ENCODE measurements at places on chromosomes 12 and 14.

GRCh38 chr14:34018564-34019244 is 67.8 kb upstream of the EGLN3 start:
- DNase-seq, result peak; percentile 45

DNA sequence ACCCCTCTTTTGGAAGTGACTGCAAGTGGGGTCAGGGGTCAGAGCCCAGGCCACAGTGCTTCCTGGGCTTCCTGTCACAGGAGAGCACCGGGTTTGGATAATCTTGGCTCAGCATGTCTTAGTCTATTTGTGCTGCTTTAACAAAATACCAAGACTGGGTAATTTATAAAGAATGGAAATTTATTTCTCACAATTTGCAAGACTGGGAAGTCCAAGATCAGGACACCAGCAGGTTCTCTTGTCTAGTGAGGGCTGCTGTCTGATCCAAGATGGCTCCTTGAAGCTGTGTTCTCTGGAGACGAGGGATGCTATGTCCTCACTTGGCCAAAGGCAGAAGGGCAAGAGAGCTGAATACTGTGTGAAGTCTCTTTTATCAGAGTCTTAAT is 74.1 kb downstream of the RIN3 start:
- DNase-seq, result no peak

DNA sequence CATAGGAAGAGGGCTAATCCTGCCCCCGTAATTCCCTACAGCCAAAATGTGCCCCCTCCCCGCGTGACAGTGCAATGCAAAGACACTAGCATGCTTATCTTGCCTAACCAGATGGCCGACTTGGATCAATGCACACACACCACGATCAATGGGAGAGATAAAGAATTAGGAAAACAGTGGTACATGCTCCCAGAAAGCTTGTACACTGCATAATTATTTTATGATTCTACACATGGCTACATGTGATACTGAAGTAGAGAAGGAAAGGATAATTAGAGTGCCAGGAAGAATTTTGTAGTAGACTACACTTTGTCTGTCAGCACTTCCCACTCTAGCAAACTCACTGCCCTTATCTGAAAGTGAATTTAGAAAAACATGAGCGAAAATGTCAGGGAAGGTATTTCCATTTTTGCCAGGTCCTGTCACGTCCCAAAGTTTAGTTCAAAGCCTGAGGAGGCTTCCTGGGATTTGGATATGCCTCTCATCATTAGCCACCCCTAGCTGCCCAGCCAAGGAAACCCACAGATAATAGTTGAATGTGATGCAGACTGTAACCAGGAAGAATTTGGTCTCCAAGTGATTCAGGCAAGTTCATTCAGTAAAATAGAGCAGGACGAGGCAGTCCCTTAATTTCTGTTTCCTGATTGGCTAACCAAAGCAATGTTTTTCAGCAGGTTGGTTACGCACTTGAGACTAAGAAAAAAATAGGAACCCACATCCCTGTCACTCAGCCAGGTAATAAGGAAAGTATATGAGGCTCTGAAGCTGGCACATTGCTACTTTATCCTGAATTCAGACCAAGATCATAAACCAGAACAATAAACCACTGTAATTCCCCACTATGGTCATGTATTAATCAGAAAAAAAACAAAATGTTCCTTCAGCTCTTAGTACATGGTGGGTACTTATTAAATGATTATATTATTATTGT is 199.6 kb upstream of the OTX2 start:
- DNase-seq, result no peak

DNA sequence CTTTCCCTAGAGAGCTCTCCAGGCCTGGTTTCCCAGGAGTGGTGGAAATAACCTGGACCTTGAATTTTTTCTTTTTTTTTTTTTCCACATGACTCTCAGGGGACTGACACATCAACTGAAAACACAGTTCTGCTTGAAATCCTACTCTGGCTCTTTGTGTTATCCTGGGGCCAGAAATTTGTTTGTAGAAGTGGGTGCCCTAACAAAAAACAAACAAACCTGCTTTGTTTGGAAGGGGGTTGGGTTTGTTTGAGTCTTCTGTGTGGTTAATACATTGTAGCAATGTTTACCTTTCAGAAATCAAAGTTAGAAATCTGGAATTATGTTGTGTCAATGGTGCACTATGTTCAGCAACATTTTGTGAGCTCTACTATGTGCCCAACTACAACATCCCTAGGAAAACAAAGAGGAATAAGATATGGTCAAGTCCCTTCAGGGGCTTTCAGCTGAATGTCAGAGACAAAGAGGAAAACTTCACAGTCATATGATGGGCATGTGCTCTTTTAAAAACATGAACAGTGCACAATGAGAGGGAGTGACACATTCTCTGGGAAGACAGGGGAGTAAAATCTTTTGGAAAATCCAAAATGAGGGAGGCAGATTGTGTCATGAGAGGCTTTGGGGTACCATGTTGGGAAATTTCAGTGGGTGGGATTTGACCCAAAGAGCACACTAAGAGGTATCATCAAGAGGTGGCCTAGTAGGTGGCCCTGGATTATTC is 1.5 kb upstream of the IGF1 start:
- no peak for DNase-seq

GRCh38 chr12:51386351-51386750 is 4.9 kb downstream of the GALNT6 start:
- DNase-seq, result no peak

DNA sequence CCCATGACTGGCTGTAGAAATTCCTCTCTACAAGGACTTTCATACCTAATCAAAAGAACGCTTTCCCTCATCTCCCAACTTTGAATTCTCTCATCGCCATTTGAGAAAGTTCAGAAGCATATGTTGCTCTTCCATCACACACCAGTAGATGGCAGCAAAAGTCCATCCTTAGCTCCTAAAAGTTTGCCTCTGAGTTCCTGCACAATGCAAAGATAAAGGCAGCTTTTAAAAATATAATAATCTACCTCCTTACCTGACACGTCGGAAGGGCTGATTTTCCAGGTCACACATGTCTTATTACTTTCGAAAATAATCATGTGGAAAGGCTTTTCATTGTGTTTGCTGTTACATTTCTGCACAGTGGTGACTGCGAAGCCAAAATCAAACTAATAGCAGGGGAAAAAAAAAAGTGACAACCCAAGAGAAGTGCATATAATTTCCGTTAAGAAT is 456.7 kb upstream of the SEL1L start:
- DNase-seq, result peak; percentile 49

GRCh38 chr12:16692099-16692498 is 86.1 kb upstream of the LMO3 start:
- DNase-seq, result no peak

DNA sequence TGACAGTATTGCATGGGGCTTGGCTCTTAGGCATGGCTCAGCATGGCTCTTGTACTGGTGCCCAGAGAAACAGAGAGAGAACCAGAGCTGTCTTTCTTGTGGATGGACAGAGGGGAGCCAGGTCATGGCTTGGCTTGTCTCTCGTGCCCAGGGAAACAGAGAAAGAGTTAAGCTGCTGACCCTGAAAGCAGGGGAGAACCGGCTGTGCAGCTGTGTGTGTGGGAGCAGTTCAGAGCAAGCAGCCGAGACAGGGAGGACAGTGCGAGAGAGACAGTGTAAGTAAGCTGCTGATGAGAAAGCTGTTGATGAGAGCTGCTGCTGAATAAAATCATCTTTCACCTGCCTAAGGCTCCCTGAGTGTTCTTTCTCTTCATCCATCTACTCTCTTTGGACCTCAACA is 61.3 kb upstream of the DDHD1 start:
- no peak for DNase-seq

DNA sequence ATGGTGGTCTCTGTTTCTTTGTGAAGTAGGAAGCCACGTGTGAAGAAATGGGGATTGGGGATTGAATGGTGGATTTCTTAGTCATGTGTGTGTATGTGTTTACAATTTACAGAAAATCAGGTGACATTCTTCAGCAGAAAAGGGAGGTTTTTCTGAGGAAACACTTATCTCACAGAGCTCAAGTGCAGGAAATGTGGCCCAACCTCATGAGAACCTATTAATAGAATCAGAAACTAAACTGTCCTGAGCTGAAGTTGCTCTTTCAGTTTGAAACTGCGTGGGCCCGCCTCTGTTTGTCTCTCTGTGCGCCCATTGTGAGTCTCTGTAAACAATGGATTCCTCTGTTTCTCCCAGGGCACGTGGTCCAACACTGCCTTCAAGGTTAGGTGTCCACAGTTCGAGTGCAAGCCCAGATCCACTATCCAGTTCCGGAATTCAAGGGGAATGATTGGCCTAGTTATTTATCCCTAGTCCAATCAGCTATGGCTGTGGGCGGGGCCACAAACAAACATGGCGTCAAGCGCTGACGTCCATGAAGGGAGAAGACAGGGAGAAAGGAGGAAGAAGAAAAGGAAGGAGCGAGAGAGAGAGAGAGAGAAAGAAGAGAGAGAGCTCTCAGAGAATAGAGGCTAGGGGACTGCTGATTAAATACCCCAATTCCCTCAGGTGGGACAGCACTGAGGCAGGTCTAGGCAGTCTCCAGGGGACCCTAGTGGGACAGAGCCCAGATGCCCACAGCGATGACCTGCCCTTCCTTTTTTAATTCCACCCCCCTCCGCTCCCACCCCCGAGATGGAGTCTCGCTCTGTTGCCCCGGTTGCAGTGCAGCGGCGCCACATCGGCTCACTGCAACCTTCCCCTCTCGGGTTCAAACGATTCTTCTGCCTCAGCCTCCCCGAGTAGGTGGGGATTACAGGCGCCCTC is 31.4 kb upstream of the C12orf76 start:
- DNase-seq, result peak; percentile 91

- DNase-seq, result no peak
These were observed 3.5 kb downstream of the RAB15 start for GRCh38 chr14:64968651-64969050.

All from activated CD8-positive, alpha-beta memory T cell treated with anti-CD3 and anti-CD28 coated beads, Interleukin-2, amount 10 ng/mL, durations not matched to agents 7 days and 5 days (primary cell).